ENCODE measurements at places on chromosomes 6 and 20. TPM values are rescaled to one million over a fixed set of nuclear protein-coding genes. Genes with fewer than 3 reads are reported as not detected.

GRCh38 chr6:41759905-41760579, 12.8 kb upstream of the PGC start:
- no peaks in the 10 kb centered on the region for H3K36me3 ChIP-seq
- H3K27me3 ChIP-seq = peaks cover 7% of the 10 kb centered on the region
- DNase-seq = peak; percentile 36
- no peak overlapping the region for H3K27ac ChIP-seq

- no peaks in the 10 kb centered on the region for H3K4me1 ChIP-seq
- no peak for DNase-seq
- H3K36me3 ChIP-seq = peaks cover 3% of the 10 kb centered on the region
- H3K4me3 ChIP-seq = no peak overlapping the region
Measured at GRCh38 chr20:10404023-10404628, 29.9 kb downstream of the MKKS start.

GRCh38 chr6:1837826-1838225, 228.1 kb downstream of the FOXC1 start:
- H3K27me3 ChIP-seq = no peaks in the 10 kb centered on the region
- peaks cover 16% of the 10 kb centered on the region for H3K4me1 ChIP-seq
- H3K4me3 ChIP-seq = no peak overlapping the region

GRCh38 chr6:43575105-43575771, 600 bp downstream of the XPO5 start:
- peak overlapping the region; percentile 98 for H3K4me3 ChIP-seq
- peak overlapping the region; percentile 69 for H3K27ac ChIP-seq
- H3K27me3 ChIP-seq = no peaks in the 10 kb centered on the region
- peaks cover 18% of the 10 kb centered on the region for H3K4me1 ChIP-seq
- H3K36me3 ChIP-seq = peaks cover 32% of the 10 kb centered on the region

- no peaks in the 10 kb centered on the region for H3K4me1 ChIP-seq
- H3K27me3 ChIP-seq = no peaks in the 10 kb centered on the region
- H3K27ac ChIP-seq = no peak overlapping the region
Measured at GRCh38 chr6:169675011-169675410, 26.8 kb downstream of the WDR27 start.

DNA sequence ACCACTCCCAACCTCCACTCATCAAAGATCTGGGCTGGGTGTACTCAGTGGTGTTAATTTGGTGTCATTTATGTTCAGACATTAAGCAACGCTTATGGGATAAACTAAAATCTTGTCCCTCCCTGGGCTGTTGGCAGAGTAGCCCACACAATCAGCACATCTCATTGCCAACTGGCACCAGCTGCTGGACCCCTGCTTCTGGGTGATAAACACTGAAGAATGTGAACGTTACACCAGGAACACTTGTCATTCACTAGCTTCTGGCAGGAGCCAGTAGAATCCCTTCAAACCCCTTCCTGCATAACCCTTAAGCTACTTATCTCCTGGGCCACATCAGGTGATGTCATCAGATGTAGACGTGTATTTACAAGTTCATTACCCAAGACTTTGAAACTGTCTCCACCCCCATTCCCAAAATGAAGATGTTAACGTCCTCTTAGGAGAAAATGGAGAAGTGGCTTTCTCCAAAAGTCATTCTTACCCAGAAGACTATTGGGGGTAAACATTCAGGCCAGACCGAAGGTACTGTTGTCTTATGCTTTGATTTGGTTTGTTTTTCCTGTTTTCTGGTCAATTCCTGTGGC, 107.8 kb upstream of the CD93 start:
- H3K27ac ChIP-seq = no peak overlapping the region
- no peaks in the 10 kb centered on the region for H3K4me1 ChIP-seq
- H3K4me3 ChIP-seq = no peak overlapping the region
- H3K36me3 ChIP-seq = no peaks in the 10 kb centered on the region

SRMS gene
- total RNA-seq = not detected

DNA sequence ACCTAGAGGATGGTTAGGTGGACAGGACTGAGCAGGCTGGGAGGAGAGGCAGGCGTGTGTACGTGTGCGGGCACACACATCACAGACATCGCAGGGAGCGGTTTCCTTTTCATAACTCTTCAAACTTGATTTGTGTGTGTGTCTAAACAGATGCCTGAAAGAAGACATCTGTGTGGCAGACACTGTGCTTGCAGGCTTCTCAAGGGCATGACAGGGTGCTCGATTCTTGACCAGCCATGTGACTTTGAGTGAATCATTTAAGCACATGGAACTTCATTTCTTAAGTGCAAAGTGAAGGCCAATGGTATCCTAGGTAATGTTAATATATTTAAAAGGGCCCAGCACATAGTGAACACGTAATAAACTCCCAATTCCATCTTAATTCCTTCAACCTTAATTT, 186.5 kb downstream of the SCP2D1 start:
- H3K27ac ChIP-seq = no peak overlapping the region
- no peaks in the 10 kb centered on the region for H3K4me1 ChIP-seq
- H3K27me3 ChIP-seq = no peaks in the 10 kb centered on the region

DNA sequence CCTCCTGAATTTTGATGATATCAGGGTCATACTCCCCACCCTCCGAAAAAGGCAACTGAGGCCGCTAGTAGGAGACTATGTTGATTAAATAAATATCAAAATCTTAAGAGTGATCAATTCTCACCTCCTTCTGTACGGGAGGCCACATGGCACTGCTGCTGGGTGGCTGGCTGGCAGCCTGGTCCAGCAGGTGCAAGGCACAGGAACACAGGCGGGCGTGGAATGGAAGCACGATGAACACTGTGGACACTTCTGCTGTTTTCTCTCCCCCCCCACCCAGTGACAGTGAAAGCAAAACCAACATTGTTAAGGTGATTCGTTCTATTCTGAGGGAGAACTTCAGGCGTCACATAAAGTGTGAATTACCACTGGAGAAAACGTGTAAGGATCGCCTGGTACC, 9.7 kb upstream of the CLDN20 start:
- DNase-seq = no peak
- peaks cover 85% of the 10 kb centered on the region for H3K36me3 ChIP-seq
- no peaks in the 10 kb centered on the region for H3K27me3 ChIP-seq
- no peak overlapping the region for H3K27ac ChIP-seq

DNA sequence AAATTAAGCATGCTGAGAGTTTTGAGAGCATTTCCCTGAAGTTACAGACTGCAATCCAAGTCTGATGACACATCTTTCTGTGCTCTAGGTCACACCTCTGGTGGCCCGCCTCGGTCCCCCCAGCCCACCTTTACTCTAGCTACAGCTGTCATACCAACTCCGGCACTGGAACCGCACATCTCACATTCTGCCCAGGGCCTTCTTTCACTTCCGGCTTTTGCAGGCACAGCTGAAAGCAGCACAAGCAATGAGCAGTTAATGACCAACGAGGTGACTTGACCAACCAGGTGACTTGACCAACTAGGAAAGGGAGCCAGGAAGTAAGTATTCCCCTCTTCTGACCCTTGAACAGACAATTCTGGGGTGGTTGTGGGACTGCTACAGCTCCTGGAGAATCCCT, 88.6 kb upstream of the MOCS1 start:
- H3K27ac ChIP-seq = no peak overlapping the region
- no peaks in the 10 kb centered on the region for H3K27me3 ChIP-seq
- DNase-seq = no peak
- H3K4me3 ChIP-seq = no peak overlapping the region

- no peak overlapping the region for H3K4me3 ChIP-seq
- no peak overlapping the region for H3K27ac ChIP-seq
- no peaks in the 10 kb centered on the region for H3K36me3 ChIP-seq
- DNase-seq = no peak
- H3K27me3 ChIP-seq = no peaks in the 10 kb centered on the region
Measured at GRCh38 chr6:144990784-144991183, 705.6 kb downstream of the UTRN start.

DNA sequence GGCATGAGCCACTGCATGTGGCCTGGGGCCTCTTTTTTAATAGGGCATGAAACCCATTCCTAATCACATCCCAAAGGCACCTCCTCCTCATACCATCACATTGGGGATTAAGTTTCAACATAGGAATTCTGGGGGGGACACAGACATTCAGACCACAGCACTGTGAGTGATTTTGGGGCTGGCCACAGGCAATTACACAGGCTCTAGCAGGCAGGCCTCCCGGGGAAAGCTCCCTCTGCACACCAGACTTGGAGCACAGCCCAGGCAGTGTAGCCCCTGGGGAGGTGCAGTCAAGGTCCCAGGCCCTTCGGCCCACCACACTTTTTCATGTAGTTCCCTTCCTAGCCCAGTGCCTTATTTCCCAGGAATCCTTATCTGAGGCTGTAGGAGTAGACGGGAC, 5.5 kb downstream of the SFT2D1 start:
- no peak overlapping the region for H3K4me3 ChIP-seq
- no peaks in the 10 kb centered on the region for H3K27me3 ChIP-seq
- peaks cover 28% of the 10 kb centered on the region for H3K36me3 ChIP-seq
- H3K27ac ChIP-seq = no peak overlapping the region
- no peak for DNase-seq

DNA sequence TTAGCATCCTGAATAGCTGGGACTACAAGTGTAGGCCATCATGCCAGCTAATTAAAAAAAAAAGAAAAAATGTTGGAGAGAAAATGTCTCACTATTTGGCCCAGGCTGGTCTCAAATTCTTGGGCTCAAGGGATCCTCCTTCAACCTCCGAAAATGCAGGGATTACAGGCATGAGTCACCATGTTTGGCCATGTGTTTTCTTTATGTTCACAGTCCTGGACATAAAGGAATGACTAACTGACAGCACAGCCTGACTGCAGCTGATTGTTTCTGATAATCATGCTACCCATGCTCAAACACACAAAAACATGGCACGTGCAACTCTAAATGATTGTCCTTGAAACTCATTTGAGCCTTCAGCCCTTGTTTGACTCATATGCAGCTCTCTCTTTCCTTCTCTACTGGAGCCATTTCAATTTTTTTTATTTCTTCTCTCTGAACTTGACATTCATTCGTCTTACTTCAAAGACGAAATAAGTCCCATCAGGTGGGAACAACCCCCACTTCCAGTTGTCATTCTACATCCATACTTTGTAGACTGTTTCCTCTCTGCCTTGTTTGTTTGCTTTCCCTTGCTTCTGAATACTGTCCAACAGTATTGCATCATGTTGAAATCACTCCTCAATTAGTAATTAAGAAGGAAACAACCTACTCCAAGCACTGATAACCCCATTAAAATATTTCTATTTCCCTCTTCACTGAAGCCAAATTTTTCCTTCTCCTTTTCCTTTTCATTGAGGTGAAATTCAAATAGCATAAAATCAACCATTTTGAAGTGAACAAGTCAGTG, 413.0 kb downstream of the BMP2 start:
- no peak for DNase-seq
- H3K27me3 ChIP-seq = no peaks in the 10 kb centered on the region
- H3K4me1 ChIP-seq = no peaks in the 10 kb centered on the region

PRPH2 gene
- total RNA-seq = 3.3 TPM

DNA sequence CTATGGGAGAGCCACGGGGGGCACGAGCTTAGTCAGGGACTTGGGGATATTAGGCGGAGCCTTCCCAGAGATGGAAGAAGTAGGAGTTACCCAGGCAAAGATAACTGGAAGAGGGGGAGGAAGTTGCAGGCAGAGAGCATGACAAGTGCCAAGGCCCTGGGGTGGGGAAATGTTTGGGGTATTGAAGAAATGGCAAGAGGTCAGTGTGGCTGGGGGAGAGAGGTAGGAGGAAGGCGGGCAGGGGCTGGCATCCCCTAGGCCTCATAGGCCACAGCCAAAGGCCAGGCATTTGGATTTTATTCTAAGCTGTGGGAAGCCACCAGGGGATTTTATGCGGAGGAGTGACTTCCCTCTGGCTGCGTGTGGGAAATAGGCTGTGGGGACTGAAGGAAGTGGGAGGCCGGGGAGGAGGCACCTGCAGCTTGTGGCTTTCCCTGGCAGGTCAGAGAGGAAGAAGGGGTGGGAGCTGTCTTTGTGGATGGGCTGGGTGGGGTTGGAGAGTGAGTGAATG, 22.7 kb downstream of the SNAI1 start:
- no peak overlapping the region for H3K4me3 ChIP-seq
- no peaks in the 10 kb centered on the region for H3K27me3 ChIP-seq
- H3K27ac ChIP-seq = no peak overlapping the region
- no peaks in the 10 kb centered on the region for H3K36me3 ChIP-seq

DNA sequence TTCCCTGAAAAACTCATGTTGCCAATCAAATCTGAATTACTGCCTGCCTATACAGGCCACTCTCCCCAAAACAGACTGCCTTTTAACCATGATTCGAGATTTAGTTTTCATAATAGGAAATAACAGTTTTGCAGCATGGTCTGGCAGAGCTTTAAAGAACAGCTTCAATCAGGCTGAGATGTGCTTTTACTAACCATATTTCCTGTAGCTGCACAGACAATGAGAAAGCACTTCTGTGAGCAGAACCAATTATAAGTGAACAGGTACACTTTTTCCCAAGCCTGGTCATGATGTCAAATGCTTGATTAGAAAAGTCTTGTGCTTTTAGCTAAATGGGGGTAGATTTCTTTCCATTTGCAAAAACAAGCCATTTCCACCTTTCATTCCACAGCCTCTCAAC, 108.2 kb downstream of the THEMIS start:
- no peaks in the 10 kb centered on the region for H3K4me1 ChIP-seq

DNA sequence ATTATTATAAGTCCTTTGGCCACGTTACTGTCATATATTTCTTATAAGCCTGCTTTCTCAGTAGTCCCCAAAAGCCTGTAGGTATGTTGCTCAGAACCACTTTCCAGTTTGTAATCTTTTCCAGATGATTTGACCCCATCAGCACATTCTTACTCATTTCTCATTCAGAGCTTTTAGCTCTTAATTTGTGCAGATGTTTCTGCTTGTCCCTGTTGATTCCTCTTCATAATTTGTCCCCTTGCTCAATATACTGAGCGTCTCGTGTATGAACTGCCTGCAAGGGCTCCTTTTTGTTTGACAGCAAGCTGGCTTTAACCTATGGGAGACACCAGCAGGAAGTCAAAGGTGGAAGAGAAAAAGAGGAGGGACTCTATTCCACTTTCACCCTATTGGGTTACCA, 733.8 kb upstream of the GJE1 start:
- no peak for DNase-seq
- no peaks in the 10 kb centered on the region for H3K27me3 ChIP-seq
- H3K36me3 ChIP-seq = no peaks in the 10 kb centered on the region
- H3K4me3 ChIP-seq = no peak overlapping the region
- no peak overlapping the region for H3K27ac ChIP-seq

GRCh38 chr20:36173451-36173933, 19.0 kb downstream of the EPB41L1 start:
- H3K4me3 ChIP-seq = no peak overlapping the region
- no peaks in the 10 kb centered on the region for H3K27me3 ChIP-seq
- H3K36me3 ChIP-seq = no peaks in the 10 kb centered on the region
- no peak overlapping the region for H3K27ac ChIP-seq
- DNase-seq = no peak

EPPIN gene
- not detected for total RNA-seq
